Neural progenitor cell (in vitro differentiated cells): ENCODE measurements at places on chromosomes 16 and 17. TPM values are rescaled to one million over a fixed set of nuclear protein-coding genes. Genes with fewer than 3 reads are reported as not detected.

- DNase-seq = no peak
Observed at GRCh38 chr17:12407495-12408252, 258.0 kb upstream of the MYOCD start.

GRCh38 chr17:77646046-77646430 lies 312.5 kb upstream of the TNRC6C start:
- no peak for DNase-seq

- no peak for DNase-seq
Observed at GRCh38 chr16:82694239-82694874, 67.6 kb downstream of the CDH13 start.

DNA sequence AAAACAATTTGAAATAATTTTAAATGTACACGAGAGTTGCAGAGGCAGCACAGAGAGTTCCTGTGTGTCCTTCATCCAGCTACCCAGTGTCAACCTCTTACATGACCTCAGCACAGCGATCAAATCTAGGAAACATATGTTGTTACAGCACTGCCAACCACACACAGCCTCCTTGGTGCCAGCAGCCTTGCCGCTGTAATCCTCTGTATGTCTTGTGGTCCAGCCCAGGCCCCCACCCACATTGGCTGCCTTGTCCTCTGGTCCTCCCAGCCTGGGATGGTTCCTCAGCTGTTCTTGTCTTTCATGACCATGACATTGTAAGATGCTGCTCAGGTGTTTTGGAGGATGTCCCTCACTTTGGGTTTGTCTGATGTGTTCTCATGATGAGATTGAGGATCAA lies 178.0 kb downstream of the RPTOR start:
- DNase-seq = no peak

DNA sequence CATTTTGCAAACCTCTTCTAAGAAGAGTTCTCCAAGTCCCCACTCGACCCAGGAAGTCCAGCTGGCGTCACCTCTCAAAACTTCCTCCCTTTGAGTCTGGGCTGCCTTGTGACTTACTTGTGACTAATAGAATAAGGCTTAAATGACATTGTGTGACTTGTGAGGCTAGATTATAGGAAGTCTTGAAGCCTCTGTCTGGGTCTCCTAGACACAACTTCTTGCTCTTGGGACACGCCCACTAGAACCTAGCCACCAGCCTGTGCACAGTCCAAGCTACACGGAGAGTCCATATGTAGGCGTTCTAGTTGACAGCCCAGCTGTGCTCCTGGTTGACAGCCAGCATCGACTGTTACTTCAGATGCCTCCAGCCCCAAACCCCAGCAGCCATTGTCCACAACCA lies 66.7 kb upstream of the TANC2 start:
- DNase-seq = no peak

DNA sequence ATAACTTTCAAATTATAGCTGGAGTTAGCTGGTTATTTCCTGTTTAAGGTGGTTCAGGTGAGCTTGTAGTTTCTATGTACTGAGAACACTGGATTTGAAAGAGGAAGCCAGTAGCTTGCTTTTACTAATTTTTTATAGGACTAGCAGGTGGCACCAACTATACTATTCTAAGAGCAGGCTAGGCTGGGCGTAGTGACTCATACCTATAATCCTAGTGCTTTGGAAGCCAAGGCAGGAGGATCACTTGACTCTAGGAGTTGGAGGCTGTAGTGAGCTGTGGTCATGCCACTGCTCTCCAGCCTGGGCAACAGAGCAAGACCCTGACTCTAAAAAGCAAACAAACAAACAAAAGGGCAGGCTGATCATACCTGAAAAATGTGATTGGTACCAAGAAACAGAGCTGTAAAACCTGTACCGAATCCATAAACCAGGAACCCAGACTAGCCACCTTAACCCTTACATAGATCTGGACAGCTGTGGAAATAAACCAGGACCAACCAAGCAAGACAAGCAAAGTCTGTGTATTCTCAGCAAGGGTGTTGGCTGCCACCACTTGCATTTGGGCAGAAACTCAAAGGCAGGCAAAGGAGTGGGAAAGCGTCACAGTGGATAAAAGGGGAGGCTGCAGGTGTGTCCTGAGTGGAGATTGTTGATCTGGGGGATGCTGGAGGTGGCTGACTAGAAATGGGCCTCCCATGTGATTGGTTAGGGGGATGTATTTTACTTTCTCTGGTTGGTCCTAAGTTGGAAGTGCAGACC lies 36.3 kb downstream of the SLC47A1 start:
- DNase-seq = no peak

- DNase-seq = peak; percentile 89
Observed at GRCh38 chr17:45316434-45317110, at the start of gene MAP3K14. MAP3K14 (minus strand) TSS chr17:45317020; CDS start chr17:45290745, 26,275 bp downstream.

GRCh38 chr17:81492202-81492601 lies 20.4 kb downstream of the ACTG1 start:
- no peak for DNase-seq

DNA sequence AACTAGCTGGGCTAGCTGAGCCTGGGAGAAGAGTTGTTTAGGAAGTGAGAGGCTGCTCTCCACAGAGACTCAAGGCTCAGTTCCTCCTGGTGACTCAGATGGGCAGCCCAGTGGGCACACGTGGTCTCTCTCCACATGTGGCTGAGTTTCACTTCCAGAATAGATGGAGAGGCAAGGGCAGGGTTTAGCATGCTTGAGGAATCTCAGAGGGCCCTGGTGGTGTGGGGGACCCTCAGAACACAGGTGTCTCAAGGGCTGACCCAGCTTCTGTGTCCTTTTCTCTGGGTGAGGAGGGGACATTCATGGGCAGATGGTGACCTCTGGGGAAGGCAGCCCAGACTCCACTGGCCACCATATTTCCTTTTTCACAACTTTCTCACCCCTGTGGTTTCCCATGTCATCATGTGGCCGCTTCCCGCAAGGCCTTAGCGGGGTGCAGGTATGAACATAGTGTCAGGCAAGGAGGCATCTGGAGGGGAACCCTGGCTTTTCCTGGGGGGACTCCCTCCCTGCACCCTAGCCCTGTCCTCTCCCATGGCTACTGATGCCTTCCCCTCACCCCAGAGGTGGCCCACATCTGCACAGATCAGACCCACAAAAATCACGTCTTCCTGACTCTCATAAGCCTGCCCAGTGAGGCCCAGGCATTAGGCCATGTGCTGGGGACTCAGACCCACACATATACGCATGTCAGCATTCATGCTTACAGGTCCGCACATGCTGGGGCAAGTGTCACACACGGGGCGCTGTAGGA lies 3.3 kb downstream of the GRN start:
- no peak for DNase-seq

GRCh38 chr17:33990943-33991706 lies 264.0 kb upstream of the CCL2 start:
- no peak for DNase-seq

GRCh38 chr17:65914784-65915342 lies 277.1 kb downstream of the CEP112 start:
- DNase-seq = no peak

DNA sequence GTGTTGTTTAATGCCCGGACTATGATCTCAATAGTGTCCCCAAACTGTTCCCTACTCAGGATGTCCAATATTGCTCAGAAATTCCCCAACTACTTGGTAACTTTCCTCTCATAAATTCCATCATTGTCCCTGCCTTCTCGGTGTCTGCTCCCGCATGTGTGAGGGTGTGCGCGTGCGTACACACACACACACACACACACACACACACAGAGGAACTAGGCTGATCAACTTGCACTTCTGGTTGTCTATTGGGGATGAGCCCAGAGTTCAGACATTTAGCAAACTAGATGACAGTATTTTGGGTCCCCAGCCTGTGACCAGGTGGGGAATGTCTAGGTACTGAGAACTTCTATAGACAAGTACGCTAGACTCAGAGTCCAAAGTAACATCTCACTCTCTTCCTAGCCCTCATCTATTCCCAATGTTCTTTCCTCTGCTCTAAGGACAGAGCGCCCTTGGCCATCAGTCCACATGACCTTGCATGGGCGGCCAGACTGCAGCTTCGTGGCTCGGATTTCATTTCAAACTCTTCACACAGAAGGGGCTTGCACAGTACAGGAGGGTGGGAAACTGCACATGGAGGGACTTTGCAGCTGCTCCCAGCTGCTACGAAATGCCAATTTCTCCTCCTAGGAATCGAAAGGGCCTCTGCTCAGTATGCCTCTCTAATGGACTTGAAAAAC lies 5.3 kb downstream of the HS3ST3A1 start:
- DNase-seq = no peak

ZFPM1 gene
- total RNA-seq = 0.36 and 0.96 TPM in 2 replicates

CCNF gene
- 41.6 and 67.3 TPM in 2 replicates for total RNA-seq

CORO6 gene
- total RNA-seq = 3.9 and 6.2 TPM in 2 replicates

CCDC144A gene
- 5.4 and 8.2 TPM in 2 replicates for total RNA-seq

KRTAP2-2 gene
- total RNA-seq = not detected in 2 replicates

HS3ST2 gene
- total RNA-seq = not detected in 2 replicates
